ENCODE measurements at places on chromosomes 11 and 22.

- DNase-seq, result no peak
Observed at GRCh38 chr11:80204021-80204420, 763.2 kb upstream of the TENM4 start.

- DNase-seq, result no peak
Observed at GRCh38 chr11:61553373-61554171, 27.3 kb downstream of the SYT7 start.

GRCh38 chr11:65150509-65151299 is 16.4 kb upstream of the SYVN1 start:
- DNase-seq, result peak; percentile 96

- no peak for DNase-seq
Observed at GRCh38 chr22:46068181-46068592, 82.1 kb upstream of the PPARA start.

- DNase-seq, result no peak
Observed at GRCh38 chr22:30324014-30324730, 2.6 kb downstream of the TBC1D10A start.

GRCh38 chr11:134038897-134039470 is 29.9 kb upstream of the JAM3 start:
- DNase-seq, result no peak

DNA sequence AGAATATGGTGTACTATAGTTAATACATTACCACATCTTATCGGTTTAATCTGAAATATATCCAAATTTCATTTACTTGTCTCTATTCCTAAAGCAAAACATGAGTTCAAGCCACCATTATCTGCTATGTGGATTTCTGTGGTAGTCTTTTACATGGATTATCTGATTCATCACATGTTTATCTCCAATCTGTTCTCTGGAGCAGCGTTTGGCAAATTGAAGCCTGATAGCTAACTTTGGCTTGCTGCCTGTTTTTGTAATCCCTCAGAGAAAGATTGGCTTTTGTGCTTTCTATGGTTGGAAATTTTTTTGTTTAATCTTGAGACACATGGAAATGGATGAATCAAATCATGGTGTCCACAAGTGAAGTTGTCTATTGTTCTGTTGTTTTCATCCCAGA is 274.3 kb downstream of the JRKL start:
- DNase-seq, result no peak

DNA sequence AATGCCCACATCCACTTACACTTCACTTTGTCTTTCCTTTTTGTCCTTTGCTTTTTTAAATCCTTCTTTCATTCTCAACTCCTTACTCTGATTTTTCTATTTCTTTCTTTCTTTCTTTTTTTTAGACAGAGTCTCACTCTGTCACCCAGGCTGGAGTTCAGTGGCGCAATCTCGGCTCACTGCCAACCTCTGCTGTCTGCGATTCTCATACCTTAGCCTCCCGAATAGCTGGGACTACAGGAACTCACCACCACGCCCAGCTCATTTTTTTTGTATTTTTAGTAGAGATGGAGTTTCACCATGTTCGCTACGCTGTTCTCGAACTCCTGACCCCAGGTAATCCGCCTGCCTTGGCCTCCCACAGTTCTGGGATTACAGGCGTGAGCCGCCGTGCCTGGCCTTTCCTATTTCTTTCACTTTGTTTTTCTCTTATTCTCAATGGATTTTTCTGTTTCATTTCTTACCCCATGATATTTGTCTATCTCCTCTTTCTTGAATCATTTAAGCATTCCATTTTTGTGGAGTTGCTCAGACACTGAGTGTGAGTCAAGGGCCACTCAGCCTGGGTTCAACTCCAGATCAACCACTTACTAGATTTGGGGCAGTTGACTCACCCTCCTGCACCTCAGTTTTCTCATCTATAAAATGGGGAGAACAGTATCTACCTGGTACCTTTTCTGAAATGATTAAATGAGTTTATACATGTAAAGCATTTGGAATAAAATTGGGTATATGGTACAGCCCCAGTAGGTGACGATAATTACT is 7.6 kb downstream of the KCNJ5 start:
- no peak for DNase-seq

- no peak for DNase-seq
Observed at GRCh38 chr11:134742956-134743819, 331.1 kb upstream of the B3GAT1 start.

GRCh38 chr11:113805640-113806039 is 26.0 kb downstream of the CLDN25 start:
- no peak for DNase-seq

- no peak for DNase-seq
Observed at GRCh38 chr11:12707500-12707880, 33.3 kb downstream of the TEAD1 start.

DNA sequence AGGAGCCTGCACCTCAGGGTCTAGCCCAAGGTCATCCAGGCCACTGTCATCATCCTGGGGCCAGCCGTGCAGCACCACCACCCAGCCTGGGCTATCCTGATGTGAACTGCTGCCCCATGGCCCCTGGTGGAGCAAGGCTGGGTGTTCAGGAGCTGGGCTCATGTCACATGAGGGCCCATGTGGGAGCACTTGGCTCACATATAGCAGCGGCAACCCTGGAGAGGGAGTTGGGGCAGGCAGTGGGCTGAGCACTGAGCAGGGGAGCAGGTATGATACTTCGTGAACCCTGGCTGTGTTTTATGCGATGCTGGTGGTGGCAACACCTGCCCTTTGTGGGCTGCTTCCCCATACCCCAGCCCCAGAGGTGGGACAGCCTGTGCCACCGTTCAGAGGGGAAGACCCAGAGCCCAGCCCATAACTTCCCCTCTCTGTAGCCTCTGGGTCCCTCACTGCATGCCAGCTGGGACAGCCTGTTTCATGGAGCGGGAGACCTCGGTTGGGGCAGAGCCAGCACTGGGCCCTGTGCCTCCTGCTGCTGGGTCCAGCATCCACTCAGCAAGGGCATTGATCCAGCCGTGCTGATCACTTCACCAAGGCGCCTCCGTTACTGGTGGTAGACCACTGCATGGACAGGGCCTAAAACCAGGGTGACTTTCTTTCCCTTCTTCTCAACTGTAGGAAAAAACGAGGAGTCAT is 62.5 kb upstream of the SUSD2 start:
- no peak for DNase-seq

- no peak for DNase-seq
Observed at GRCh38 chr22:29209624-29209929, 3.9 kb downstream of the EMID1 start.

DNA sequence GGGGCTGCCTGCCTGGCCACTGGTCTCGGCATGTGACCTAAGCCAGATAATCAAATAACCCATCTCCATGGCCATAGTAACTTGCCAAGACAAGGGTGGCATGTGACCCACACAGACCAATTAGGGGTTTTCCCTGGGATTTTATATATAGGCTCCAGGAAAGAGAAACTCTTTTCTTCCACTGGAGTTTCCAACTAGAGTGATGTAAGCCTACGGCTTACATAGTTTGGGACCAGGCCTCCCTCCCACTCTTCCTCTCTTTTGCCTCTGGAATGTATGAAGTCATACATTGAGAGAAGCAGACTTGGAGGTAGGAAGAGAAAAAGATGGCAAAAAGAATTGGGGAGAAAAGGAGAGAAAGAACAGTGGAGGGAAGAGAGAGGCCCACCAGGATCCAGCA is 84.6 kb upstream of the LDLRAD3 start:
- DNase-seq, result no peak

- DNase-seq, result no peak
Observed at GRCh38 chr11:57283231-57283990, 41.3 kb downstream of the TNKS1BP1 start.

- no peak for DNase-seq
Observed at GRCh38 chr11:120136356-120136755, 1.6 kb downstream of the TRIM29 start.

GRCh38 chr11:79167510-79168188 is 273.2 kb downstream of the TENM4 start:
- DNase-seq, result no peak

- DNase-seq, result no peak
Observed at GRCh38 chr11:62195945-62196344, 5.9 kb downstream of the SCGB1D1 start.

GRCh38 chr11:78420255-78420764 is 2.7 kb upstream of the GAB2 start:
- DNase-seq, result peak; percentile 50

DNA sequence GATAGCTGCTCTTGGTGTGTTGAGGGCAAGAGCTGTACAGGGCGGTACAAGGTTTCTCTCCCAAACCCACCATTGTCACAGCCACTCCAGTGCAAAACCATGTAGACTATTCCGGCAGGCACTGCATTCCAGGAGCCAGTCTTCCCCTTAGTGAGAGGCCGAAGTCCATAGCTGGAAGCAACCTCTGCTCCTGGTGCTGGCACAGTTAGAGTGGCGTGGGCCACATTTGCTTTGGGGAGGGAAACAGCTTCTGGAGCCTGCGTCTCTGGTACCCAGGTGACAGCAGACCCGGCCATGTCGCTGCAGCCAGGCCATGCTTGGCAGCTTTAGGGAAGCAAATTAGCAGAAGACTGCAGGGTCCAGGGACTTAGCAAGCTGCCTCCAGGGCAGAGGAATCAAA is 788.0 kb downstream of the BRD1 start:
- no peak for DNase-seq

DNA sequence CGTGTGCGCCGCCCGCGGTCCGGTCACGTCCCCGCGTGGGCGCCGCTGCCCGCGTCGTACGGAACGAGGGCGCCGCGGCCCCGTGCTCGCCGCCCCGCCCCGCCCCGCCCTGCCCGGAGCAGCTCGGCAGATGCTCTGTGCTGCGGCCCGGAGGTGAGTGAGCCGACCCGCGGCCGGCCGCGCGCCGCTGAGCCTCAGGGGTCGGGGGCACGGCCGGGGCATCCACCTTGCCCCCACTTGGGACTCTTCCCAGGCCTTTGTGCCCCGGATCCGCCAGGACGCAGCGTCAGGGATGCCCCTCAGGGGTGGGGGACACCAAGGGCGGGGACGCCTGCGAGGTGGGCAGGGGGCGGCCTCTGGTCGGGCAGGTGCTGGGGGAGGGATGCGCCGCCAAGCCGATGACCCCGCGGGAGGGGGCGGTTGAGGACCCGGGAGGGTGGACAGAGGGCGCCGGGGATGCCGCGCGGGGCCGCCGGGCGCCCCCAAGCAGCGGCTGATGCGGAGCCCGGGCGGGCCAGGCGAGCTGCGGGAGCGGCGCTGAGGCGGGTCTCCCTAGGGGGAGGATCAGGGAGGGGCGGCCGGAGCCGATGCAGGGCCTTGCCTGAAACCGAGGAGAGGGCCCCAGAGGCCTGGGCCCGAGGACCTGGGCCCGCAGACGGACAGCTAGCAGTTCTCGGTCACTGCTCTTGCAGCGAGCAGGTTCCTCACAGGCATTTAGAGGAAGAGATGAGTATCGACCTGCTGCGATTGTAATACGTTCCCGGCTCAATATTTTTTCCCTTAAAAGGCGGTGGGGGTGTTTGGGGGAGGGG is at the start of gene GNAZ:
GNAZ (plus strand) TSS at position 102 of the 812 bp plus-strand sequence. CDS start 25,177 bp downstream, outside the sequence.
- DNase-seq, result no peak

- no peak for DNase-seq
Observed at GRCh38 chr11:62393735-62394134, 25.1 kb upstream of the SCGB1A1 start.
